ENCODE measurements at places on chromosomes 7 and 10.

GRCh38 chr10:114869520-114869892, 47.9 kb downstream of the FHIP2A start:
- DNase-seq = no peak

- no peak for DNase-seq
Observed at GRCh38 chr10:62853710-62854109, 37.5 kb upstream of the EGR2 start.

- DNase-seq = no peak
Observed at GRCh38 chr7:65966146-65966545, 15.9 kb downstream of the GUSB start.

GRCh38 chr10:34967335-34967880, 122.7 kb downstream of the CUL2 start:
- DNase-seq = no peak

GRCh38 chr10:86389441-86390193, 23.0 kb upstream of the GRID1 start:
- no peak for DNase-seq
